Activated naive CD4-positive, alpha-beta T cell treated with anti-CD3 and anti-CD28 coated beads, Interleukin-2, amount 50 U/mL, for 72 hours (primary cell): ENCODE measurements at places on chromosomes 5 and 9.

GRCh38 chr9:111992523-111992922 lies 95.9 kb downstream of the UGCG start:
- DNase-seq = no peak

- no peak for DNase-seq
These were observed 241.0 kb downstream of the AOPEP start for GRCh38 chr9:94967482-94967881.

DNA sequence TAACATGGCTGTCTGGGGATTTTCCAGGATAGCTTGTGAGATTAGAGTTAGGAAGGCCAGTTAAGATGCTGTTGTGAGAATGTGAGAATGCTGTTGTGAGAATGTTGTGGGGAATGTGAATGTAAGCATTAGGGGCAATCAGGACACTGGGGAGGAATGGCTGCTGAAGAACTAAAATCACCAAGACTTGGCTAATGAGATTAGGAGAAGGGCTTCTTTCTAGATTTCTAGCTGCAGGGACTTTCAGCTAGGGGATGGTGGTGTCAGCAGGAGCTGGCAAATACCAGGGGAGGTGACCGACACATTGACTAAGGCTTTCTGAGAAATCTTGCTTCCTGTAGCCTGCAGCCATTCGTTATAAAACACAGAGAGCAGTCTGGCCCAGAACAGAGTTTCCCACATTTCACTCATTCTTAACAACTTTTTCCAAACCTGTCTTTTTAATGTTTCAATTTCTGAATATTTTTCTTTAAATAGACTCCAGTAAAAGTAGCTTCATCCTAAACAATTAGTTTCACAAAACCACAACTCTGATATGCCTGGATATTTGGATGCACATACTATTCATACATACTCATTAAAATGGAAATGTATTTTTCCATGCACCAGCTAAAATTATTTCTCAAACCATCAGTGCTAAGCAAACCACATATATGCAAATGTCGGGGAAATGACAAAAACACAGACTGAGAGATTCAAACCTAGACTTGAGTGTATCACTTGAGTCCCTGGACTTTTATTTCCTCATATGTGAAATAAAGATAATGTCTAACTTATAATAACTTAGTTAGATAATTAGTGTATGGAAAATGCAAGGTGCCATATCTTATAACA lies 89.3 kb upstream of the TNC start:
- DNase-seq = no peak

GRCh38 chr5:81233080-81233634 lies at the start of gene CKMT2:
CKMT2 (plus strand) TSS chr5:81233322; CDS start chr5:81251133, 17,811 bp downstream.
- DNase-seq = no peak

GRCh38 chr9:114604989-114605388 lies 6.1 kb upstream of the TMEM268 start:
- no peak for DNase-seq

DNA sequence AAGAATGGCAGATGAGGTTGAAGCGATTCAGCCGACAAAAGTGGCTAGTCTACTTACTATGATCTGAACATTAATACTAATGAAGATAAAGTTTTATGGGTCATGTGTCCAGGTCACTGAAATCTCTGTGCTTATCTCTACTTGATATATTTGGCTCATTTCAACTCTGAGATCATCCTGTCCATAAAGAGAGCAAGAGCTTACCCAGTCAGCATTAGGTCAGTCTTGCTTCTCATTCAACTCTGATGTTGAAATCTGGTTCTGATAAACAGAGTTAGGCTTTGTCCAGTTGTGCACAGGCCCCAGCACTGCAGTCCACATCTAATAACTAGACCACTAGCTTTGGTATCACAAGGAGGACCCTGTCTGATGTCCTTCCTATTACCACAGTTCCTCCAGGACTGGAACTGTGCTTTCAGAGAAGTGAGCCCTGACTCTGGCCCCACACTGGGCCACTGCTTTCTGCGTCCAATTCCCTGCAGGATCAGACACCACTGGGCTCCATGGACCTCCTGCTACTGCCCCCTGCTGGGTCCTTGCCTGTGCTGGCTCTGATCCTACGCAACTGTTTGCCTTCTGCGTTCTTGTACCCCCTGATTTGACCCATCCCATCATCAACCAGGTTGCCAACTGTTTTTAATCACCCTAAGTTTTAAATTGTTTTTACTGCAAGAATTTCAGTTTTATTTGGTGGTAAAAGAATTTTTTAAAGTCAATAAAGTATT lies 23.7 kb upstream of the FAM120A start:
- DNase-seq = no peak

DNA sequence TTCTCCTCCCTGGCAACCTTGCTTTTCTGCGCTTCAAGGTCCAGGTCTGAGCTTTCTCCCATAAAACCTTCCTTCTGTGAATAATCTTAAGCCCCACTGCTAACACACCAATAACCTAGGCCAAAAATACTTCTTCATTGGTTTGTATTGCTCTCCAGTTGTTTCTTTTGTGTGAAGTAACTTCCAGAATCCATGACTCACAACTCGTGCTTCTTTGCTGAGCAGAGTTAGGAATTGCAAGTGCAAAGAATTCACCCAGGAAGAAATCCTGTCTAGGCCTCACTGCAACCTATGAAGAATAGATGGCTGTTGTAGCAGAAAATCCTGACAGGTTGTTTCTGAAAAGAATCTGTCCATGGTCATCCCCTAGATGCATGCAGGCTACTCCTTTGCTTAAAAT lies 295.7 kb downstream of the MED10 start:
- no peak for DNase-seq

DNA sequence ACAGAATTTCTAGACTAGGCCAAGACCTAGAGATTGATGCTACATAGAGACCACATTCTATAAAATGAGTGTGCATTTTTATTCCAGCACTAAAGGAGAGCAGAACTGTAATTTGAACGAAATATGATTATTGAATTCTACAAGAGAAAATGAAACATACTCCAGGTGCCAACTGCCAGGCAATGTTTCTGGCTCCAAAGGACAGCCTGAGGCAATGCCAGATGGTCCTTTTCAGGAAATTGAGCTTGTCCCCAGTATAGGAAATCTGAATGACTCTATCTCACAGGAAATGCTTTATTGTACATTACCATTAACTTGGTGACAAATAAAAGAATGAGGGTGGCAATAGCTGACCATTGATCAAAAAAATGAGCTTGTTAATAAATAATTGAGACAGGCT lies 28.8 kb upstream of the RASGRF2 start:
- no peak for DNase-seq

DNA sequence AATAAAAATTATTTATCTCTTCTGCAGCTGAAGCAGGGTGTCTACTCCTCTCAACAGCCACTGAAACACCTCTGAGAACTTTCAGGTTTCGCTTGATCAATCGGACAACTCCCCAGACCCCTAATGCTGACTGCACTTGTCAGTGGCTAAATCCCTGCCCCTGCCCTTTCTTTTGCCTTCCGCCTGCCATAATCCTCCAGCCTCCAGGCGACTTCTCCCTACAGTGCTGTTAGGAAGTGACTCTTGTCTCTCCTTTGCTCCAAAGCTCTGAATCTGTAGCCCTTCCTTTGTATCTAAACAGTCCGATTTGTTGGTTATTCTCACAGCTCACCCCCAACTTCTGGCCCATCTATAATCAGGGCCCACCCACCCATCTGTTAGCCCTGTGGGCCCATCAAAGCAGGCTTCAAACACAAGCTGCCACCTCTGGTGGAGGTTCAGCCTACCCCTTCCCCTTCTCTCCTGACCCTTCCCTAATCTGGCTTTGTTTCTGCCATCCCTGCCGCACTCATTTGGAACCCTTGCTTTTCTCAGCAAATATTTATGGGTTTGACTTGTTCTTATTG lies 53.7 kb upstream of the IFNK start:
- no peak for DNase-seq

- DNase-seq = no peak
These were observed 27.0 kb upstream of the PRRC2B start for GRCh38 chr9:131366761-131367401.

- no peak for DNase-seq
These were observed 188.4 kb downstream of the SNCAIP start for GRCh38 chr5:122500245-122501088.

DNA sequence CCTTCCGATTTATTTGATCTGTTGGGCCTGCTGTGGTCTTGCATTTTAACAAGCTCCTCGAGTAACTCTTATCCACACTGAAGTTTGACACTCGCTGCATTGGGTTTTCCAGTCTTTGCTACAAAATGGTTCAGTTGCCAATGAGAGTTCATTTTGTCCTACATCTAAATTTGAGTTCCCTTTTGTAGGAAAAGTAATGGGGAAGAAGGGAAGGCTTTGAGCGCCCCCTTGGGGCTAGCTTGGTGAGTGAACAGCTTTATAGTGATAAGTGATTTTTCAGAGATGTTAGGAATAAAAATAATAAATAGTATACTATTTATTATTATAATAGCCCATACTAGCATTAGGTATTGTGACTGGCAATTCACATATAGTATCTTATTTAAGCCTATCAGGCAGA lies 89.9 kb upstream of the GNAQ start:
- DNase-seq = no peak

- no peak for DNase-seq
These were observed 1.9 kb downstream of the VLDLR start for GRCh38 chr9:2623288-2624050.

DNA sequence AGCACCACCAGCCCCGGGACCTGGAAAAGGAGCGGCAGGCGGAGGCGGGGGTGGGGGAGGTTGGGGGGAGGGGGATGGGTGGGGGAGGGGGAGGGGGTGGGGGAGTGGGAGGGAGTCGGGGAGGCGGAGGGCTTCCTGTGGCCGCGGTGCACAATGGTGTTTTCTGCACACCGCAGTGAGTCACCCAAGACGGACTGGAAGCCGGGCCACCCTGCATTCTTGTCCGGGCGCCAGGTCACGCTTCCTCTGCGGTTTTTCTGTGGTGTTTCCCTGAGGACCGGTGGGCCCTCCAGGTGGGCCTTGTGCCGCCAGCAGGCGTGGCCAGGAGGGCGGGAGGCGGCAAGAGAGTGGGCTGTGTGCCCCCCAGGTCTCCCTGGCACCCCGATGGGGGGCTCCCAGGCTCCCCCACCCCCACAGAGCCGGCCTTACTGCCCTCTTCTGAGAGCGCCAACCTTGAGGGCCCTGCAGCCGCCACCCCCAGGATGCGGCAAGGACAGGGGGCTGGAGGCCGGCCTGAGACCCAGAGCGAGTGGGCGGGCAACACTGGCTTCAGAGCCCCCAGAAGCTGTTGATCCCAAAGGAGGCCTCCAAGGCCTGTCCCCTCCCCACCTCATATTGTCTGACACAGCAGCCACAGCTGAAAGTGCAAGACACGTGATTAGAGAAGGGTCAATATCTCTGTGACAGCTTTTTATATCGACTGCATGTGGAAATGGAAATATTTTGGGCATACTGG lies 11.1 kb downstream of the EXD3 start:
- DNase-seq = no peak

GRCh38 chr5:122921826-122922225 lies 76.4 kb downstream of the SNX24 start:
- no peak for DNase-seq

DNA sequence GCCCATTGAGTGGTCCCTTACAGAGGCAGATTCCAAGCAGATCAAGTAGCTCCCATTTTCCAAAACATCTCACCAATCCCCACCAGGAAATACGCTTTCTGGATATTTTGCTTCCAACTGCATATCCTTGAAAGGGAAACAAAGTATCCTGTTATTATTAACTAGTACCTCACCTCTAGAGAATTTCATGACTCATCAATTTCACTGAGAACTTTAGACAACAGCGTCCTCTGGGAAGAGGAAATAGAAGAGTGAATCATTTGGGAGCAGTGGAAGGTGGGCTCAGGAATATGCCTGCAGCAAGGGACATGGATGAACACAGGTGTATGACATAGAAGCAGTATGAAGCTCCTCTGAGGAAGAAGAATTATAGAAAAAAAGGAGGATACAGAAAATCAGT lies 186.7 kb downstream of the MARCHF11 start:
- no peak for DNase-seq

GRCh38 chr5:67338421-67338820 lies 141.8 kb upstream of the CD180 start:
- no peak for DNase-seq

DNA sequence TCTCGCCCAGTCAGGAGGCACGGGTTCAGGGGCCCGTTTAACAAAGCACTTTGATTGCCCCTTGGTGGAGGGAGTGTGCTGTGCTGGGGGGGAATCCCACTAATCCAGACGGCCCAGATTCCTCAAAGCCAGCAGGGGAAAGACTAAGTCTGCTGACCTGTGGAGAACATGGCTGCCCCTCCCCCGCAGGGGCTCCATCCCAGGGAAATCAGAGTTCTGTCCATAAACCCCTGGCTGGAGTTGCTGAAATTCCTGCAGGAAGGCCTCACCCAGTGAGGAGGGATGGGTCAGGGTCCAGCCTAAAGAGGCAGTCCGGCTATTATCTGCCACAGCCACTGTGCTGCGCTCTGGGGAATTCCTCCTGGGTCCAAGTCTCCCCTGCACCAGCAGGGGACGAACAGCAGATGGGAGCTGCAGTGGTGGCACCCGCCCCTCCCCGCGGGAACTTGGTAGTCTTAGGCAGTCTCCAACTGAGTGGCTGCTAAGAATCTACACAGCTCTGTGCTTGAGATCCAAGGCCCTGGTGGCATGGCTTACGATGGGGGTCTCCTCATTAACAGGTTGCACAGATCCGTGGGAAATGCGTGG lies 174.0 kb upstream of the DAB2 start:
- no peak for DNase-seq

DNA sequence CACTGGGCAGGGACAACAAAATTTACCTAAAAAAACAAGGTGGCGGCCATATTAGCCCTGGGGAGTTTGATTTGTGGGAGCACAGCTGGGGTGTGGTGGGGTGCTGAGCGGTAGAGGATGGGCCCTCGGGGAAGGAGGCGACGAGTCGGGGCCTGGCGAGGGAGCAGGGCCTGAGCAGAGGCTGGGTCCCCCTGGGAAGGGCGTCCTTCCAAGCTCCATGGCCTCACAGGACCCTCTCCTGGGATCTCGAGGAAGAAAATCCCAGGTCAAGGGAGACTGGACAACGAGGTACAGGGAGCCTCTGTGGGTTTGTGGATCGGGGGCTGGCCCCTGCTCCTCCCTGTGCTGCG lies 165.5 kb downstream of the CACNA1B start:
- DNase-seq = no peak

- no peak for DNase-seq
These were observed 20.5 kb upstream of the B4GALT1 start for GRCh38 chr9:33187519-33188218.

DNA sequence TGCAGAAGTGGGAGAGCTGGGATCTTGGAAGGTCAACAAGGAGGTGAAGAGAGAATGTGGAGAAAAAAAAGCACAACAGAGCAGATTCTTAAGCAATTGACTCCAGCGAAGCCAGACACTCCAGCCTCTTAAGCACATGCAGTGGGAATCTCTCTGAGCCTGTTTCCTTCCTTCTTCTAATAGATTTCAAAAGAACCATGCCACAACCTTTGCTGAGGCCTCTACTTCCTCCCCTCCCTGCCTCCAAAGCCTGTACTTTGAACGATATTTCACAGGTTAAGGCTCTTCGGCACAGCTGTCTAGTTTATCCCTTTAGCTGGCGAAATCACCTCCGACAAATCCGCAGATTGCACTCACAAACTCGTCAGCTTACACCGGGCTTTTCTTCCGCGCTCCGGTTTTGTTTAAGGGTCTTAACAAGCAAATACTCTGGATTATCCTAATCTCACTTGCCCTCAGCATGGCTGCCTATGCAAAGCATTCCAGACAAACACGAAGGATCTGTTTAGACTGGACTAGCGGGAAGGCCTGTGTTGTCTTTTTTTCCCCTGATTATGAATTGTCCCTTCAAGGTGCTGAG lies 211.6 kb upstream of the PANK3 start:
- DNase-seq = no peak

GRCh38 chr5:1175015-1175414 lies 26.4 kb upstream of the SLC6A19 start:
- no peak for DNase-seq

GRCh38 chr9:113903514-113904077 lies 27.5 kb downstream of the ZNF618 start:
- DNase-seq = no peak
